ENCODE measurements at places on chromosomes 3 and 15. TPM values are rescaled to one million over a fixed set of nuclear protein-coding genes. Genes with fewer than 3 reads are reported as not detected.

GCNT3 gene
- not detected for total RNA-seq

UCN2 gene
- total RNA-seq = 4.3 TPM

GRCh38 chr3:66136597-66136996 lies 84.2 kb upstream of the SLC25A26 start:
- no peak for DNase-seq

- DNase-seq = no peak
These were observed 20.7 kb downstream of the TPM1 start for GRCh38 chr15:63063164-63063756.

LINGO1 gene
- total RNA-seq = 180 TPM

LRRC3B gene
- total RNA-seq = 1.9 TPM

All from glutamatergic neuron (in vitro differentiated cells).